CD4-positive, alpha-beta T cell treated with Interleukin-21 for 1 hour (primary cell): ENCODE measurements at places on chromosomes 12 and 14.

DNA sequence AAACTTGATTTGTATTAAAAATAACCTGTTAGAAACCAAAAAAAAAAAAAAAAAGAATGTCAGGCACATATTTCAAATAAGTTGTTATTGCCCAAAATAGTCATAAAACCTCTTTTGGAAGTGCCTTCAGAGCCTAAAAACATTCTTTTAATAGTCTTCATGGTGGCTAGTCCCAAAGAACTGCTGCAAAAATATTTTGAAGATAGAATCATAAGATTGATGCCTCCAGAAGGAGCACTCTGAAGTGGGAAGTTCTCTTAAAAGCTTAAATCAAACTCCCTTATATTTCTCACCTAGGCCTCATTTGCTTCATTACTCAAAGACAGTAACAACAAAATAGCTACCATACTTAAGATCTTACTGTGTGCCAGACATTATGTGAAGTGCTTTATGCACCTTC, 27.2 kb upstream of the NT5DC3 start:
- DNase-seq = no peak

DNA sequence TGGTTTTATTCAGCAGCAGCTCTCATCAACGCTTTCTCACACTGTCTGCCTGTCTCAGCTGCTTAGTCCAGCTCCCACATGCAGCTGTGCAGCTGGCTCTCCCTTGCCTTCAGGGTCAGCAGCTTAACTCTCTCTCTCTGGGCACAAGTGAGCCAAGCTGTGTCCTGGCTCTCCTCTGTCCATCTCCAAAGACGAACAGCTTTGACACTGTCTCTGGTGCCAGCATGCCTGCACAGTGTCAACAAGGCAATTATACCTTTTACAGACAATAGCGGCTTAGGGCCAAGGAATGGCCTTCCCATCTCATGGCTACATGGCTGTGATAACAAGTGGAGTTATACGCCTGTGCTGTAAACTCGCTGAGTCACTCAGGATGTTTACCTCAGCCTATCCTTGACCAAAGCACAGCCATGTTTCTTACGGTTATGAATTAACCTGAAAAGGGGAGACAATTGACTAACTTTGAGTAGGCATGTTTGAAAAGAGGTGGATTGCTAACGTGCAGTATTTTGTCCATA, 38.4 kb upstream of the MANSC4 start:
- DNase-seq = no peak

GRCh38 chr12:7479771-7480170, 23.8 kb downstream of the CD163 start:
- no peak for DNase-seq

DNA sequence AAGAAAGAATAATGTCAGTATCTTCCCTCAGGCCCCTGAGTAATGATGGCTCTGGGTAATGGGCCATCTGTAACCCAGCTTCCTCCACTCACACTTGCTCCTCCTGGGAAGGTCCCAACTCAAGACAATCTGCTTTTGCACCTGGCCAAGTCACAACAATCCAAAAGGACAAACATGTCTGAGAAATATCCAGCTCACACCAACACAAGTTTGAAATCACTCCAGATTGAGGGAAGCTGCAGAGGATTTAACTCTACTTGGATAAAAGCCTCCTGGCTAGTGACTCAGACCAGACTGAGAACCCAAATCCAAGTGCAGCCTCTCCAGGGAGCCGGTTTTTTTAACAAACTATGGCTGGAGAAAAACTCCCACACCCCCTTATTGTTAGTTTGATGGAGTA, 34.2 kb downstream of the RTRAF start:
- DNase-seq = no peak

GRCh38 chr12:103517161-103517560, 21.4 kb upstream of the C12orf42 start:
- DNase-seq = no peak

GRCh38 chr12:57203791-57204190, 12.8 kb upstream of the NXPH4 start:
- no peak for DNase-seq

GRCh38 chr12:95085612-95086011, 12.2 kb upstream of the NR2C1 start:
- no peak for DNase-seq

- no peak for DNase-seq
Observed at GRCh38 chr14:27267876-27268275, 670.0 kb upstream of the NOVA1 start.

DNA sequence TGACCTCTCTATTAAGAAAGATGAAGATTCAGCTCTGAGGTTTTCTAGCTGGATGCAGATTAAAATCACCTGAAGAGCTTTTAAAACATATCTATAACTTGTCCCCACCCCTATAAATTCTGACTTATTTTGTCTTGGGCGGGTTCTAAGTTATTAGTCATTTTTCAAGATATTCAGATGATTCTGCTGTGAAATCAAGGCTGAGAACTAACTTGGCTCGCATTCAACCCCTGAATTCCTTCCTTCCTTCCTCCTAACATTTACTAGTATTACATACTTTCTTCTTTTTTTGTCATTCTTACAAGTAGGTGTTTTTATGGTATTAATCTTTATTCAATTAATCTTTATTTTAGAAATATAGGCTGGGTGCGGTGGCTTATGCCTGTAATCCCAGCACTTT, 55.4 kb downstream of the SSPN start:
- no peak for DNase-seq

GRCh38 chr12:11697670-11698387, 48.4 kb downstream of the ETV6 start:
- DNase-seq = no peak

- DNase-seq = no peak
Observed at GRCh38 chr12:44397631-44398030, 478.5 kb downstream of the NELL2 start.

DNA sequence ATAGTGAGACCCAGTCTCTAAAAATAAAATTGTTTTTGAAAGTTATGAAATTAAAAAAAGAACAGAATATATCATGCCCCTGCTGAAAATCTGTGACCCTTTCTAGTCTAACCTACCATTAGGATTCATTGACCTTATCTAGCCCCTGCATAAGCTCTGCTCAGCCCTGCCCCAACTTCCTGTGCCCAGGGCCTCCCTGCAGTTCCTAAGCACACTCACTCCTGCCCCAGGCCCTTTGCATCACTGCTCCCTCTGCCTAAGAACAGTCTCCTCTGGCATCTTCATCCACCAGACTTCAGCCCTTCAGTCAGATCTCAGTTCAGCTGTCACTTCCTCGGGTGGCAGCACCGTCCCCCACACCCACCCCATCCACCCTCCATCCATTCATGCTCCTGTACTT, 55.4 kb downstream of the SCARB1 start:
- no peak for DNase-seq

GRCh38 chr14:55146425-55146824, 17.4 kb downstream of the LGALS3 start:
- DNase-seq = no peak

DNA sequence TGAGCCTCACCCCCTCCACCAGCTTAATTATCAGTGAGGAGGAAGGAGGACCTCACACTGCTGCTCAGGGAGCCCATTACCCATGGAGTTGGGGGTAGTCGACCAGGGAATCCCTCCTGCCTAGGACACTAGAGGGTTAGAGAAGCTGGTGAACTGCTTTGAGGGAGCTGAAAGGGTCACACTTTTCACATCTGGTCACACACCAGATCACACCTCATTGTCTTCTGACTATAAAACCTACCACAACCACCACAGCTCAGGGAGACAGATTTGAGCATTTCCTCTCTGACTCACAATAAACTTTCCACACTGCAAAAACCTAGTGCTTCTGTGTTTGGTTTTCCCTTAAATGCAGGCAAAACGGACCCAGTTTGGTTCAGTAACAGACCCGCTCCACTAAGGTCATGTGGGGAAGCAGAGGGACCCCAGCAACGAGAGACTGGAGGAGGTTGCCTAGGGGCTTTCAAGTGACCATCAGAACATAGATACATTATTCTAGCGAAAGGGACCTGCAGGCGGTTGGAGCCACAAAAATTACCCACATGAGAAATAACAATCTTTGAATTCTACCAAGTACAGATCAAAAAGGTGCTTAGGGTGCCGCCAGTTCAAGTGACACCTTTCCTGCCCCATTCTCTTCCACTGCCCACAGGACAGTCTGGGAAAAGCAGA, 151.4 kb upstream of the AVPR1A start:
- no peak for DNase-seq

DNA sequence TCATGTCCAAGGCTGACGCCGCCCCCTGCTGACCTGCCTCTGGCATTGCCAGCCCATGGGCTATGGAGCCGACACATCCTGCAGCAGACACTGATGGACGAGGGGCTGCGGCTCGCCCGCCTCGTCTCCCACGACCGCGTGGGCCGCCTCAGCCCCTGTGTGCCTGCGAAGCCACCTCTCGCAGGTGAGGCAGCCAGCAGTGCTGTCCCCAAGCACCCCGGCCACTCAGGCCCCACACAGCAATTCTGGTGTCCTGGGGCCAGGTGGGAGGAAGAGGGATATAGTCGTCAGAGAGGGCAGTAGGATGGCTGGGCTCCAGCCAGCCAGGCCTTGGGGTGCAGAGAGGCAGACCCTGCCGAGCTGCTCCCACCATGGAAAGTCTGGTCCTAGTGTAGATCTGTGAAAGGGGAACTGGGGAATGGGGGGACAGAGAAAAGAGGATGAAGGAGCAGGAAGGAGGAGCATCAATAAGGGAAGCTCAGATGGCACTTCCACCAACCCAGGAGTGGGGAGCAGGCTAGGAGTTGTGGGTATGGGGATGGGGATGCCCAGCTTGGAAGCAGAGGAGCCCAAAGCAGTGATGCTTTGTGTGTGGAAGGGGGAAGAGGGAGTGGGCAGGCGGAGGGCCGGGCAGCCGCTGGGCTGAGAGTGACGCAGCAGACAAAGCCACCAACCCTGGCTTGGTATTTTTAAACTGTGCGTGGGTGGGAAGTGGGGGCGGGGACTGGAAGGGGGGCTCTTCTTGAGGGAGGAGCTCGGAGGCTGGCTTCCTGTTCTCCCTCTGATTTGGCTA, 4.7 kb downstream of the NAB2 start:
- peak; percentile 69 for DNase-seq

- DNase-seq = no peak
Observed at GRCh38 chr14:63659726-63660125, 18.1 kb upstream of the WDR89 start.
